ENCODE measurements at places on chromosomes 16 and 17.

DNA sequence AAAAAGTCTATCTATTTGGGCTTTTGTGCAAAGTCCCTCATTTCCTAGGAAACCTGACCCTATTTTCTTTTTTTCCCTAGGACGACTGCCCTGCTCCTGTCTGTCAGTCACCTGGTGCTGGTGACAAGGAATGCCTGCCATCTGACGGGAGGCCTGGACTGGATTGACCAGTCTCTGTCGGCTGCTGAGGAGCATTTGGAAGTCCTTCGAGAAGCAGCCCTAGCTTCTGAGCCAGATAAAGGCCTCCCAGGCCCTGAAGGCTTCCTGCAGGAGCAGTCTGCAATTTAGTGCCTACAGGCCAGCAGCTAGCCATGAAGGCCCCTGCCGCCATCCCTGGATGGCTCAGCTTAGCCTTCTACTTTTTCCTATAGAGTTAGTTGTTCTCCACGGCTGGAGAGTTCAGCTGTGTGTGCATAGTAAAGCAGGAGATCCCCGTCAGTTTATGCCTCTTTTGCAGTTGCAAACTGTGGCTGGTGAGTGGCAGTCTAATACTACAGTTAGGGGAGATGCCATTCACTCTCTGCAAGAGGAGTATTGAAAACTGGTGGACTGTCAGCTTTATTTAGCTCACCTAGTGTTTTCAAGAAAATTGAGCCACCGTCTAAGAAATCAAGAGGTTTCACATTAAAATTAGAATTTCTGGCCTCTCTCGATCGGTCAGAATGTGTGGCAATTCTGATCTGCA lies 12.9 kb downstream of the TMEM98 start:
- no peak for DNase-seq

DNA sequence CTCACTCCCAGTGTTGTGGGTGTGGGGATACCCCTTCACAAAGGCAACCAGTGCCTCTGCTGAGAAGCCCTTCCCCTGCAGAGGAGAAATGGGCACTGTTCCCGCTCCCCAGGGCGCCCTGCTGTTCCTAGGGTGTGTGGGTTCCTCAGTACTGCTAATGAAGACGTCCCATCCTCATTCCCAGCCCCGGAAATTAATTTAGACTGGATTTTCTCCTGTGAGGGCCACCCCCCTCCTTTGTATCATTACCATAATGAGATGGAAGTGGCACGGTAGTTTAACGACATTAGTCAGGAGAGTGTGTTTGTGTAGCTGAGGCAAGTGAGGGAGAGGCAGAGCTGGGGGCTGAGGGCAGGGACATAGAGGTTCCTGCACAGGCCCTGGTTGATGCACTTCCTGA lies 53.2 kb downstream of the PIPOX start:
- no peak for DNase-seq

DNA sequence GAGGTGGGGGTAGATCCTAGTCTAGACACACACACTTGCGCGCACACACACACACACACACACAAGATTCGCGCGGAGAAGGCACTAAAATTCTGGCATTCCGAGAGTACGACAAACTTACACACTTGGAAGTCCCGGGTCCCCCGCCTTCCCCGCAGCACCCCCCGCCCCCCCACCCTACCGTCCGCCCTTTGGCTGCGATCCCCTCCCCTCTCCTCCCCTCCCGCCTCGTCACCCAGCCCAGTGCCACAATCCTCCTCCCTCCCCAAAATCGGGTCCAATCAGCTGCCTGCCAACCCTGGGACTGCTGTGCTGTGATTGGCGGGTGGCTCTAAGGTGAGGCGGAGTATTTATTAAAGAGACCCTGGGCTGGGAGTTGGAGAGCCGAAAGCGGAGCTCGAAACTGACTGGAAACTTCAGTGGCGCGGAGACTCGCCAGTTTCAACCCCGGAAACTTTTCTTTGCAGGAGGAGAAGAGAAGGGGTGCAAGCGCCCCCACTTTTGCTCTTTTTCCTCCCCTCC lies at the start of gene SOX9:
Gene SOX9, plus strand, starts transcription at position 379 of the 522 bp plus-strand sequence. CDS start 372 bp downstream, outside the sequence.
- DNase-seq: peak; percentile 98

DNA sequence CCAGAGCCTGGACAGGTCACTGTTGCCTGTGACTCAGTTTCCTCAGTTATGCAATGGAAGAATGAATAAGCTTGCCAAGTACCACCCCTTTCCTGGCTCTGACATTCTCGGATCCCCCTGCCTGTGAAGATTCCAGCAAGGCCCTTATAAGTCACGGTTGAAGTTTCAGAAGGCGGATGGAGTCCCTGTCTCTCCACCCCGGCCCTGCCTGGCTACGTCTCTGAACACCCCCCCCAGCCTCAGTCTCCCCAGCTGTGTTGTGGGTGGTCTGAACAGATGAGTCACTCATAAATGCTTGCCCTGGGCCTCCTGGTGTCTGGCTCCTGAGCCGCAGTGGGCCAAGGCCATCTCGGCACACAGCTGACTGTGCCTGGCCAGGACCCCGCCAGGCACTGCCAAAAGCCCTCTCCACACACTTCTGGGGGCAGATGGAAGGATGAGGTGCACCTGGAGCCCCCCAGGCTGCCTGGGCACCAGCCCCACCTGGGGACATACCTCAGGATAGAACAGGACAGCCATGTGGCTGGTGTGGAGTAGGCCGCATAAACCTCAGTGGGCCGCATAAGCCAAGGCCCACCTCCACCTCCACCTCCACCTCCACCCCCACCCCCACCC lies 15.4 kb downstream of the VASN start:
- DNase-seq: peak; percentile 30

GRCh38 chr16:53504665-53505064 lies 1.7 kb upstream of the AKTIP start:
- peak; percentile 63 for DNase-seq

DNA sequence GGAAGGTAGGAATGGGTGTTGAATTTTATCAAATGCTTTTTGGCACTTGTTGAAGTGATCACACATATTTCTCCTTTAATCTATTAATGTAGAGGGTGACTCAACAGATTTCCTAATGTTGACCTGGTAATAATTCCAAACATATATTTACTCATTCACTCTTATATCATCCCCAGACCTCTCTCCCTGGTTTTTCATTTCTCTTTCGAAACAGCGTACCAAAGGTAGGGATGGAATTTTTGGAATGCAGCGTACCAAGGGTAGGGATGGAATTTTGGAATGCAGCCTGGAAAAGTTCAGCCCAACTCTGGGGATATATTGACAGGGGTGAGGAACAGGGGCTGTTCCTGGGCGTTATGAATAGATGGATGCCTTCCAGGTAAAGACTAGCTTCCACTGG lies 7.3 kb downstream of the KIF18B start:
- DNase-seq: no peak

DNA sequence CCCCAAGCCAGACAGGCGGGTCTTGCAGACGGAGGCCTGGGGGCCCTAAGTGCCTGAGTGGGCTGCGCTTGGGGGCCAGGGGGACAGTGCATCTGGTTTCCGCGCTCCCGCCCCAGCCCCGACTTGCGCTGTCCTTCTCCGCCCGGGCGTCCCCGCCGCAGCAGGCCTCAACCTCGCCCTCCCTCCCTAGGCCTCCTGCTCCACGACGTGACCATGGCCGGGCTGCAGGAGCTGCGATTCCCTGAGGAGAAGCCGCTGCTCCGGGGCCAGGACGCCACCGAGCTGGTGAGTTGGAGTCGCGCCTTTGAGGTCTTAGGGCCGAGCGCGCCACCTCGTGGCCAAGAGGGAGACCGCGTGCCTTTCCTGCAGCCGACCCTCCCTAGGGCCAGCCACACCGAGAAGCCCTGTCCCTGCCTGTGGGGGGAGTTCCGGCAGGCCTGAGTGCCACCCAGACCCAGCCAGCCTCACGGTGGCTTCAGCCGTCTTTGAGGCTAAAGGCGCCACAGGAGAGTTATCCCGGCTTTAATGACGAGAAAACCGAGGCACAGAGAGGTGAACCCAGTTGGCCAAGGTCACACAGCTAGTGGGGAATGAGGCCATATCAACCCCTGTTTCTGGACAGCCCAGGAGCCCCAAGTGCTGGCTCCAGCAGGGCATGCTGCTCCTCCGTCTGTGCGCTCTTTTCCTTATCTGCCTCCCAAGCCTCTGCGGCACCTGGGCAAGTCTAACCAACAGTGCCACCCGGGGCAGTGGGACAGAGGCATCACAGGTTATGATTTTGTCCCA lies 12.2 kb upstream of the NDRG4 start:
- peak; percentile 87 for DNase-seq

- DNase-seq: no peak
These were observed 337.8 kb upstream of the ZFHX3 start for GRCh38 chr16:73385696-73386095.

- peak; percentile 36 for DNase-seq
These were observed 11.5 kb upstream of the LGALS3BP start for GRCh38 chr17:78991017-78991738.

- no peak for DNase-seq
These were observed 62.1 kb downstream of the CFDP1 start for GRCh38 chr16:75371171-75371570.

GRCh38 chr17:76740329-76741118 lies 2.6 kb downstream of the MFSD11 start:
- DNase-seq: peak; percentile 75

DNA sequence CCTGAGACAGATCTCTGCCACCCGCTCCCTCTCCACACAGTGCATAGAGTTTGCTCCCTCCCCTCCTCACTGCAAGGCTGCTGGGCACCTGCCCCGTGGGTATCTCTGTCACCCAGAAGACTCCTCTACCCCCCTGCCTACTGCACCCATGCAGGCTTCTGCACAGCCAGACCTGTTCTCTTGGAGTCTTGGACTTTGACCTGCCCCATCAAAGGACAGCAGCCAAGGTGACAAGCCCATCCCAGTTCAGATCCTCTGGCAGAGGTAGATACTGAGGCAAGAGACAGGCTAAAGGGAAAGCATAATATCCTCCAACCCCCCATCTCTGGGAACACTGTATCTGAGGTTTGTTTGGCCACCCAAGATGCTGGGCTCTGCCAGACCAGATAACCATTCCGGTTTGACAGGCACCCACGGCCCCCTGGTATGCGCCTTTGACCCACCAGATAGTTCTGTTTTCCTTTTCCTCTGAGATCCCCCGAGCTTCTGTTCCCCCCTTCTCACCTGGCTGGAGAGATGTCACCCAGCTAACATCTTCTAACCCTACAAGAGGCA lies 239.6 kb downstream of the SOX9 start:
- DNase-seq: no peak

- DNase-seq: no peak
These were observed 1.3 kb downstream of the CDR2 start for GRCh38 chr16:22372882-22373661.

- DNase-seq: peak; percentile 33
These were observed 885 bp upstream of the SLC35B1 start for GRCh38 chr17:49708515-49709183.

GRCh38 chr17:82235775-82236141 lies 6.9 kb downstream of the SLC16A3 start:
- DNase-seq: no peak

DNA sequence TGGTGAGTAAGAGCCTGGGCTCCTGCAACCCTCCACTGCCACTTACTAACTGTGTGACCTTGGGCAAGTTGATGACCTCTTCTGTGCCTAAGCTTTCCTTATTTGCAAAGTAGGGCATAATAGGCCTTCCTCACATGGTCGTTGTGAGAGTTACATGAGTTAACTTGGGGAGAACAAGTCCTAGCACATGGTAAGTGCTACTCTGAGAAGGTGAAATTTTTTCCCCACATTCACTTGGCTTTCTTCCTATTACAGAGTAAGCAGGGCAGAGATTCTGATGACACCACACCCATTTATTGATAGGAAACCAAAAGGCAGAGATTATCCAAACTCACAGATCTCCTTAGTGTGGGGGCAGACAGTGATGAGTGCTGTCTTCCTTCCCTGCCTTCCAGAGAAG lies 1.6 kb downstream of the KCNH4 start:
- DNase-seq: no peak

- DNase-seq: no peak
These were observed 1.7 kb upstream of the SLC47A1 start for GRCh38 chr17:19531780-19532501.

GRCh38 chr16:2715519-2715918 lies 4.5 kb downstream of the PRSS27 start:
- DNase-seq: peak; percentile 68

- DNase-seq: no peak
These were observed 374.4 kb downstream of the SNX29 start for GRCh38 chr16:12350945-12351344.
